ENCODE measurements at places on chromosomes 11 and 22. TPM values are rescaled to one million over a fixed set of nuclear protein-coding genes. Genes with fewer than 3 reads are reported as not detected.

The SOX6 gene
- total RNA-seq: not detected

The UPK2 gene
- total RNA-seq: not detected

The ATP5MG gene
- total RNA-seq: 79.4 TPM

The OR6A2 gene
- not detected for total RNA-seq

The RAPSN gene
- 0.13 TPM for total RNA-seq

The MS4A1 gene
- total RNA-seq: not detected

The PDGFD gene
- 1.3 TPM for total RNA-seq

The CHEK1 gene
- 16.8 TPM for total RNA-seq

The CSRP3 gene
- not detected for total RNA-seq

The SEPTIN5 gene
- 31.5 TPM for total RNA-seq

The POU2AF3 gene
- total RNA-seq: not detected

The CCDC73 gene
- not detected for total RNA-seq

The OR8D1 gene
- not detected for total RNA-seq

The OR51B2 gene
- not detected for total RNA-seq

The MS4A14 gene
- not detected for total RNA-seq

The UBQLN3 gene
- not detected for total RNA-seq

The SCARF2 gene
- 45.6 TPM for total RNA-seq

The GLB1L2 gene
- total RNA-seq: not detected

The NRIP3 gene
- 12.0 TPM for total RNA-seq

The RTN4R gene
- 1.4 TPM for total RNA-seq
